ENCODE measurements at places on chromosomes 1 and 21.

DNA sequence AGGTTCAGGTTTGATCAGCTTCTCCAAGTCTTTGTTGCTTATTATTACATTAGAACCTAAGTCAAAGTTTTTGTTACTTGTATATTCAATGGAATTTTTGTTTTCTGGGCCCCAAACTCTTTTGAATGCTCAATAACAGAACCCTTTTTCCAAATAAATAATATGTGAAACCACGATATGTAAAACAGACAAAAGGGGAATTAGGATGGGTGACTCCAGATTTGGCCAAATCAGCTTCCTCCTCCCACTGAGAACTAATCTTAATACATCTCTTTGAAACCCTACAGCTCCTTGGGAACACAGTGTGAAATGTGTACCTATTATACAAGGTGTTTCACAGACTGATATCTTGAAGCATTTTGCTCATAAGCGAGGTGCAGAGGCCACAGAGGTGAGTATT is 67.0 kb upstream of the TNFSF18 start:
- DNase-seq, result no peak

- no peak for DNase-seq
Observed at GRCh38 chr1:26832249-26832960, 5.9 kb downstream of the ZDHHC18 start.

- peak; percentile 28 for DNase-seq
Observed at GRCh38 chr1:102434421-102434820, 437.7 kb upstream of the OLFM3 start.

DNA sequence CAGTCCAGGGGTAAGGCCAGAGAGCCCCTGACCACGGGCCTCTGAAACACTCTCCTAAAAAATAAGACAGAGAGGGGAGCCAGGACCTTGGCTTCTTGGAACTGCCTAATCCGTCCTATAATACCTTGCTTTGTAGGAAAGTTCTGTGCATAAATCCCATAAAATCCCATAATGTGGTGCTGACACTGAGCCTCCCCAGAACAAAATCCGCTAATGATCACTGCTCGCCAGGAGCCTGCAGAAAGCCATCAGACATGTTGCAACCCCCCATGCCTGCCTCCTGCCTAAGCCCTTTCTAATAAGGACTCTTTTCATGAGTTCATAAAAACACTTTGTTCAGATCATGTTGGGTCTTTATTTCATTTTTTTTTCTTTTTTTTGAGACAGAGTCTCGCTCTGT is 9.3 kb upstream of the DHRS3 start:
- no peak for DNase-seq

DNA sequence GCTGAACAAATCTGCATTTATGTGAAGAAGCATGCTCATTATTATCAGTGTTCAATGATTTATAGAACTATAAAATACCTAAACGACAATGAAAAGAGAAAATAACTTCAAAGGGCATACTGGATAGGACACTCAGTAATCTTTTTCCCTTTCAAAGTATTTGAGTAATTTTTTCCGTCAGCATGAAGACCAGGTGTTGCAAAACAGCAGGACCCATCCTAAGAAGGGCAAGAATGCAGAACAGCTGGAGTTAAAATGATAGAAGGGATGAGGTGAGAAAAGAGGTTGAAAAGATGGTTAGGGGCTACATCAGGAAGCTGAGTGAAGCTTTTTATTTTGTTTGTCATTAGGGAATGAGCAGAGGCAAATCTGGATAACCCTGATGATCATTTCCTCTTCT is 7.1 kb upstream of the RGS18 start:
- DNase-seq, result no peak
